ENCODE measurements at places on chromosomes 13 and 19. TPM values are rescaled to one million over a fixed set of nuclear protein-coding genes. Genes with fewer than 3 reads are reported as not detected.
A peak's percentile ranks its signal among the peaks of the same experiment; 100 is the strongest.

- no peak for DNase-seq
- no peaks in the 10 kb centered on the region for H3K36me3 ChIP-seq
- no peak overlapping the region for H3K27ac ChIP-seq
- no peaks in the 10 kb centered on the region for H3K4me1 ChIP-seq
- H3K27me3 ChIP-seq: peaks cover 2% of the 10 kb centered on the region
- H3K4me3 ChIP-seq: no peak overlapping the region
Measured at GRCh38 chr13:98761126-98761985, 8.9 kb upstream of the SLC15A1 start.

- no peaks in the 10 kb centered on the region for H3K36me3 ChIP-seq
- H3K27me3 ChIP-seq: no peaks in the 10 kb centered on the region
- H3K27ac ChIP-seq: peak overlapping the region; percentile 95
- DNase-seq: no peak
- peak overlapping the region; percentile 81 for H3K4me3 ChIP-seq
Measured at GRCh38 chr13:99501848-99502301, 603 bp downstream of the TM9SF2 start.

The SLC7A9 gene
- 0.24 TPM for total RNA-seq

GRCh38 chr19:33391631-33392249 lies 18.2 kb downstream of the CEBPG start:
- no peak overlapping the region for H3K4me3 ChIP-seq
- DNase-seq: no peak
- no peaks in the 10 kb centered on the region for H3K36me3 ChIP-seq
- no peak overlapping the region for H3K27ac ChIP-seq
- H3K4me1 ChIP-seq: no peaks in the 10 kb centered on the region

The TPRX2 gene
- total RNA-seq: not detected

DNA sequence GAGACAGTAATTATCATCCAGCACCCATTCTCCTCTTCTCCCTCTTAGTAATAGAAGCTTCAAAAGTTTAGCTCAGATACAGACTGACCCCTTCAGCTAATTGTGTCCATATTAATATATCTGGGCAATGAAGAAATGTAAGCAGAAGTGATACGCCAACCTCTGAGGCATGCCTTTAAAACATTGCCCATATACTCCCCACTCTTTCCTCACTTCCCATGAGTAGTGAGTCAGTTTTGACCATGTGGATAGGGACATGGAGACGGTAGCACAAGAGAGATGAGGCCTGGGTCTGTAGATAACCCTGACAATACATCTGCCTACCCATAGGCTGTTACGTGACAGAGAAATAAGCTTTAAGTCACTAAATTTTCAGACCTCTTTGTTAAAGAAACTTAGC lies 147.6 kb downstream of the KCTD12 start:
- DNase-seq: no peak
- H3K4me3 ChIP-seq: no peak overlapping the region
- H3K4me1 ChIP-seq: no peaks in the 10 kb centered on the region
- no peak overlapping the region for H3K27ac ChIP-seq
- no peaks in the 10 kb centered on the region for H3K36me3 ChIP-seq

Data from thymus (tissue), 14 donors.